ENCODE measurements at places on chromosomes 2 and 18.

GRCh38 chr2:213500881-213501280, 216.6 kb downstream of the SPAG16 start:
- DNase-seq = no peak

GRCh38 chr2:120224735-120225548, 1.7 kb upstream of the TMEM185B start:
- no peak for DNase-seq

GRCh38 chr2:67389286-67389685, 7.8 kb upstream of the ETAA1 start:
- DNase-seq = no peak

DNA sequence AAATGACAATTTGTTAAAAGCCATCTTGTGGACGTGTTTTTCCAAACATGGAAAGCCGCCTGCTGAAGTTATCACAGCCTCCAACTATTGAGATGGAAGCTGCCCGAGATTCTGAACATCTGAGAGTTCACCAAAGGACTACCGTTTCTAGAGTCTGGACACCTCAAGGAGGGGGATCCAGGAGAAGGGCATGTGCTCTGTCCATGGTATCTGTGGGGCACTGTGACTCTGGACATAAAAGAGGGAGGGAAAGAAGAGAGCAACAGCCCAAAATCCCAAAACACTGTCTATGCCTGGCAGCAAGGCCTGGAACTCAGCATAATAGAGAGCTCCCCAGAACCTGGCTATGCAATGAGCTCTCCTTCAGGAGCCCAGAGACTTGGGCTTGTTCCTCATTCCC, 319.9 kb downstream of the EN1 start:
- no peak for DNase-seq

- no peak for DNase-seq
These were observed 39.0 kb downstream of the MTERF4 start for GRCh38 chr2:241063093-241063551.

- no peak for DNase-seq
These were observed 88.7 kb upstream of the CXCR4 start for GRCh38 chr2:136206613-136207012.

GRCh38 chr2:101748000-101748399, 50.5 kb downstream of the MAP4K4 start:
- DNase-seq = no peak

DNA sequence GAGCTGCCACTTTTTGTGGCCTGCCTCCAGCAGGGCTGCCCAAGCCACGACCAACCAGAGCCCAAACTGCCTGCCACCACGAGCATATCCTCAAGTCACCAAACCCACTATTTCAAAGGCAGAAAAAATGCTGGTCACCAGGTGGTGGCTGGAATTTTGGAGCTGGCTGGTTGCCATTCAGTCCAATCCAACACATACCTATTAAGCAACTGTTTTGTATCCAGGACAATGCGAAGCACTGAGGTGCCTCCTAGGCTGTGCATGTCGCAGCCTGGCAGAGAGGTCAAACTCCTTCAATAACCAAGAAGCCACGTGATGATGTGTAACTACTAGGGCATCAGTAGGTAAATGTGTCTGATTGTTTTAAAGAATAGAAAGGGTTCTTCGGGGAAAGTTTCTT, 108.3 kb upstream of the PPP1CB start:
- no peak for DNase-seq

DNA sequence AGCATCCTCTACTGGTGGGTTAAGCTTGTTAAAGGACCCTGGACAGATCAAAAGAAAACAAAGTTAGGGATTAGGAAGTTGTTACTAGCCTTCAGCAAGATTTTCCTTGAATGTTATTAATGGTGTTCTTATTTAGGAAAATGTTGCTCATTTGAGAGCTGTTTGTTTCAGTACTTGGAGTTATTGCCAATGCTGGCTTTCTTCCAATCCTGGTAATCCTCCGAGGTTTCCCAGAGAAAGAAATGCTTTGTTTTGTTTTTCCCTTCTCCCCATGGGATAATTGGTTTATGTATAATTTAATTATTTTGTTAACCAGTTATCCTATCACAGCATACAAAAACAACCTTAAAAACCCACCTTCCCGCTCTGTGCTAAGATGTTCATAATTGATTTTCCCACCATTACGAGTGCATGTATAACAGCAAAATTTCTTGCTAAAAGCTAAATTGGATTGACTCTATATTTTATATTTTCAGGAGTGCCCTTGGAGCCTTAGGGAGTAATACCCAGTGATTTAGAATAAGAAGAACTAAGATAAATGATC, 79.8 kb downstream of the MGAT5 start:
- DNase-seq = no peak

DNA sequence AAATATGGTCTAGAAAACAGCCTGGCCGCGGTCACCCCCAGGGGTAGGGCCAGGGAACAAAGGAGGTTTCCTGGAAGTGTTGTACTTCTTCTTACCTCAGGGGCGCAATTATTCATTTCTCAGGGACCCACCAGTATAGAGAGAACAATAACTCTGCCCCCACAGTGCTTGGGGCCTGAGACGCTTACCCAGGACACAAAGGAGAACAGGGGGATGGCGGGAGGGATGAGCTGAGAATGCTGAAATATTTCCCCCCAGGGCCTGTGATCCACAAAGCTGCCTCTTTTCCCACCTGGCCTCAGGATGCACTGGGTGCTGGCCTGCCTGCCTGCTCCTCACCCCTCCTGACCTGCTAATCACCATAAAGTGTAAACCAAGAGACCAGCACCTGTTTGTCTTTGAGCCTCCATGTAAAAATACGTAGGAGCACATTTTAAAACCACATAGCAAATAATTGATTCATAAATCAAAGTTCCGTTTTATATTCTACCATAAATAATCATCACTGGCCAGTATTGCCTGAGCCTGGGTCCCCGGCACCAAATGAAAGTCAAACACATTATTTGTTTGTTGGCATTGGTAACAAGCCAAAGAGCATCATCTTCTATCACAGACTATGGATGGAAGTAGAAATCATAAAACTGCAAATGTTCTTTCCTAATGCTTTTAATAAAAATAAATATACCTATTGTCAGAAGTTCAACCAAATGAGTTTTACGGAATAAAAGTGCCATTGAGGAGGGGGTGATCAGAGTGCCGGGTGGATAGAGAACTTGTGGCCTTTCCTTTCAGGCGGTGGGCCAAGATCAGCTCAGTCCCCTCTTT, 67.3 kb upstream of the RMDN2 start:
- no peak for DNase-seq

- DNase-seq = no peak
These were observed 2186.8 kb upstream of the CELF4 start for GRCh38 chr18:39752351-39752750.

DNA sequence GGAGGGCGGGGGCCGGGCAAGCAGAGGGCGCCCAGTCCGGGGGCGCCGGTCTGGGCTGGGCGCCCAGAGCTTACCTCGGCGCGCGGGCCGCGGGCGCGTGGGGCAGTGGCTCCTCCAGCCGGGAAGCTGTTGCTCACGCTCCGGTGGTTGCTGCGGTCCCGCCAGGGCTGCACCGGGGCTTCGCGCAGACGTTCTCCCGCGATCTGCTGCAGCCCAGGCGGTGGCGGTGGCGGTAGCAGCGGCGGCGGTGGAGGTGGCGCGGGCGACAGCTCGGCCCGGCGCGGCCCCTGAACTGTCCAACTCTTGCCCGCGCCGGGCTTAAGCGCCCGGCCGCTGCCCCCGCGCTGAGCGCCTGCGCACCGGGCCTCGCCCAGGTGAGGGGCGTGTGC, 391 bp downstream of the ZNF385B start:
- DNase-seq = no peak

DNA sequence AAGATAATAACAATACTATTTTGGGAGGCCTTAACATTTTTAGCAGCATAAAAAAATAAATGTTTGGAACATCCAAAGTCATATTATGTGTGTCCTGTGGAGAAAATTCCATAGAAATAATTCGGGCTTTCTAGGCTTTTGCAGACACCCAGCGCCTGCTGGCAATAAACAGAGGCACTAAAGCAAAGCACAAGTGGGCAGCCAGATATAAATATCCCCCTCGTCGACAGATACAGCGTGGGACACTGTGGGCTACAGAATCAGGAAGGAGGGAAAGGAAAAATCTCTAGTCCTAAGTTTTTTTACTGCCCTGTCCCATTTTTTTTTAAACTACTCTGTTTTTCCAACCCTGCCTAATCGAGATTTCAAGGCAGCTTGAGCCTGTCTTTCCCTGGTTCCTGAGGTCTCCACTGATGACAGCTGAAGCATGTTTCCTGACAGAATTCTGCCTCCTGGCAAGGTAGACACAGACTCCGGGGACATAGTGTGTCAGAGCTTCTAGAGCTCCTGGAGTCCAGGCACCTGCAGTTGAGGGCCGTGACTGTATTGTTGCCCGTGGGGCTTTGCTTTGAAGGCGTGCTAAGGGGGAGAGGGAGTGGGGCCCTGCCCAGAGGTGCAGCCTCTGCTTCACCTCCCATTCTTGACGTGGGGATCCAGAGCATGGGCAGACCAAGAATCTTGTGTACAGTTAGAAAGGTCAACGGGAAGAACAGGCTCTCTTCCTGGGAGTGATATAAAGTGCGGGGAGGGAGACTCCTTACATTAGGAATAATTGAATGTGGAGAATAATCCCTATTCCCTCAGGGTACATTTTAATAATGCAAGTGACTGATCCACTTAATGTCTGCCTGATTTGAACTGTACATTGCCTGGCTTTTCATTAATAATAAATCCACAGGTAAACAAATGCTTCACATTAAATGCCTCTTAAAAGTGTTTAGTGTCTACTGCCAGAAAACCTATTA, 232.3 kb downstream of the DCC start:
- DNase-seq = no peak

- DNase-seq = no peak
These were observed 14.4 kb downstream of the FBLN7 start for GRCh38 chr2:112152476-112153178.

GRCh38 chr2:12728221-12728777, 11.6 kb downstream of the TRIB2 start:
- no peak for DNase-seq

- DNase-seq = no peak
These were observed 484.8 kb upstream of the ID2 start for GRCh38 chr2:8197101-8197500.

DNA sequence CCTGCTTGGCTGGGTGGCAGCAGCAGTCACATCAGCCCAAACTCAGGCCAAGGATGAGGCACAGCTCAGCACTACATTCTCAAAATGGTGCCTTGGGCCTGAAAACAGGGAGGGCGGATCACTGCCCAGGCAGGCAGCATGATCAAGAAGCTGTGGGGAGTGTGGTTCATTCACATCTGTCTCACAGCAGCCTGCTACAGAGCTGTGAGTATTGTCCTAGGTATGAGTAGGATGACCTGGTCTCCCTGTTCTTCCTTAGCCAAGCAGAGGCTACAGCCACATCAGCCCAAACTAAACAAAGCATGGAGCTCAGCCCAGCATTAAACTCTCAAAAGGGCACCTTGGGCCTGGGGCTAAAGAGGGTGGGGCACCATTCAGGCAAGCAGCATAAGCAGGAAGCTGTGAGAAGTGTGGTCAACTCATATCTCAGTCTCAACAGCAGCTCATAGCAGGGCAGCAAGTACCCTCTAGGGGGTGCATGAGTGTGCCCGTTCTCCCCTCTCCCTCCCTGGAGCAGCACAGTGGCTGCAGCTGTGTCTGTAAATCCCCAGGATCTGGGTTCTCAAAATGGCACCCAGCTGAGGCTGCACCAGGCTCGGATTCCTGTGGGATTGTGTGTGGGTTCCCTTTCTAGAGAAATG, 139.6 kb downstream of the TRABD2A start:
- DNase-seq = peak; percentile 24

- no peak for DNase-seq
These were observed 80.4 kb downstream of the CHST9 start for GRCh38 chr18:27104743-27105142.

GRCh38 chr2:128667391-128667790, 348.7 kb upstream of the HS6ST1 start:
- DNase-seq = no peak

GRCh38 chr18:24809173-24809950, 348.9 kb downstream of the HRH4 start:
- DNase-seq = no peak

DNA sequence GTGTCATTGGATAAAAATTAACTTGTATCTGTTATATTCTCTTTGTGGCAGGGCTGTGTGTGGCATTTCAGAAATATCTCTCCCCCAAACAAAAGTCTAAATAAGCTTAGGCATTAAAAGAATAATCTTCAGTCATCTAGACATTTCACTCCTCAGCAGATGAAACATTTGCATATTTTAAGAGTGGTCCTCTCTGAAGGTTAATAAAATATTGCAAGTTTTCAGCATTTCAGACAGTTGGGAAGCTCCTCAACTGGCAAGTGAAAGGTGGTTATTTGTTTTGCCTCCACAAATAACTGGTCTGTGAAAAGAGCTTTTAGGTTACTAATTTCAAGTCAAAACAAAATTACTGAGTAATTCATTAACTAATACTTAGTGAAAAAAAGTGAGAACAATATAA, 462.6 kb downstream of the EPHA4 start:
- DNase-seq = no peak

DNA sequence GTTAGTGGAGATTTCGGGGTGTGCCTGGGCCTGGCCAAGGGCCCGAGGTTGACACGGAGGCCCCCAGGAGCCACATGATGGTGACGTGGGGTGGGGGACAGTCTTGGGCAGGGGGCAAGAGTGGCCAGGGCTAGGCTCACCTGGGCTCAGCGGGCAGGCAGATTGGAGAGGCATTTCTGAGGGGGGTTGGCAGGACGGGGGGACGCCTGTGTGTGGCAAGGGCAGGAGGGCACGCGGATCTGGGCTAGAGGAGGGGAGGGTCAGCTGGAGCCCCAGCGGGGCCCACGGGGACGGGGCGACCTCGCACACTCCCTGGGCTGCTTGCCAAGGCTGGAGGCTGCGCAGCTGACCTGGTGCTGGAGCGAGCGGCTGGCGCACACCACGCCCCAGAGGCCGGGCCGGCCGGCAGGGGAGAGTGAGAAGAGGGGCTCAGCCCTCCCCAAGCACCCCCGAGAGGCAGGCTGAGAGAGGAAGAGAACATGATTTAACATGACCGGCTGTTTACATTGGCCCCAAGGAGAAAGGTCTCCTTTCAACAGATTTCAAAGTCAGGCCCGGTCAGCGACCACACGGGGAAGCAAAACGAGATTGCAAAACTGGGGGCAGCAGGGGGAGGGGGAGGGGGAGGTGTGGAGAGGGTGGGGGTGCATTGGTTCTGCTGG, 38.0 kb upstream of the SNED1 start:
- no peak for DNase-seq

GRCh38 chr2:47521666-47522285, 118.8 kb downstream of the MSH2 start:
- no peak for DNase-seq
